ENCODE measurements at places on chromosomes 7 and 10.

DNA sequence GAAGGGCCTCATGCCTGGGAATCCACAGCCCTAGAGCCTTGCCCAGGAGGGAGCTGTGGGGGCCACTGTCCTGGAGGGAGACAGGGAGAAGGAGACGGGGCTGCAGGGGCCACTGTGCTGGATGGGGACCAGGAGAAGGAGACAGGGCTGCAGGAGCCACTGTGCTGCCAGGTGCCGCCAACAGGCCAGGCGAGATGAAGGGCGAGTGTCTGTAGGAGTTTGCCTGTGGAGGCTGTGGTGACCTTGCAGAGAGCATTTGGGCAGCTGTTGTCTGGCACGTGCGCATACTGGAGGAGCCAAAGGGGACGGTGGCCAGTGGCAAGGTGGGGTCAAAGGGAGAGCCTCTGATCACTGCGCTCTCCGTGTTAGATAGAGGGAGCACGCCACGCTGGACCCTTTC is 79.2 kb downstream of the NKX6-2 start:
- DNase-seq, result no peak

- DNase-seq, result no peak
Observed at GRCh38 chr7:3682028-3682710, 381.1 kb downstream of the SDK1 start.

DNA sequence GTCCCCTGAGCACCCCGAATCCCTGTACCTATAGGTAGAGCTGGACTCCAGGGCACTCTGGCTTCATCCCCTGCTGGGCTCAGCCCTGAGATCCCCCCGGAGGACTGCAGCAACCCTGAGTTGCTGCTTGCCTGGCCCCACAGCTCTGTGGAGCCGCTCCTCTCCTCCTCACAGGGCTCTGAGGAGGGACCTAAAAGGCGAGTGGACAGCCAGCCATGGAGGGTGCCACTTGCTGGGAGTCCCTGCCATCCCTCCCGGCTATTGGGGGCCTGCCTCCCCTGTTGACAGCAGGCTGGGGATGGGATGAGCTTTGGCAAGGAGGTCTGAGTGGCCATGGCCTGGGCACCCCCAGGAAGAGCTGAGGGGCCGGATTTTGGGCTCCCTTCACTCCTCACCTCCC is 28.0 kb upstream of the RASGEF1A start:
- DNase-seq, result no peak

DNA sequence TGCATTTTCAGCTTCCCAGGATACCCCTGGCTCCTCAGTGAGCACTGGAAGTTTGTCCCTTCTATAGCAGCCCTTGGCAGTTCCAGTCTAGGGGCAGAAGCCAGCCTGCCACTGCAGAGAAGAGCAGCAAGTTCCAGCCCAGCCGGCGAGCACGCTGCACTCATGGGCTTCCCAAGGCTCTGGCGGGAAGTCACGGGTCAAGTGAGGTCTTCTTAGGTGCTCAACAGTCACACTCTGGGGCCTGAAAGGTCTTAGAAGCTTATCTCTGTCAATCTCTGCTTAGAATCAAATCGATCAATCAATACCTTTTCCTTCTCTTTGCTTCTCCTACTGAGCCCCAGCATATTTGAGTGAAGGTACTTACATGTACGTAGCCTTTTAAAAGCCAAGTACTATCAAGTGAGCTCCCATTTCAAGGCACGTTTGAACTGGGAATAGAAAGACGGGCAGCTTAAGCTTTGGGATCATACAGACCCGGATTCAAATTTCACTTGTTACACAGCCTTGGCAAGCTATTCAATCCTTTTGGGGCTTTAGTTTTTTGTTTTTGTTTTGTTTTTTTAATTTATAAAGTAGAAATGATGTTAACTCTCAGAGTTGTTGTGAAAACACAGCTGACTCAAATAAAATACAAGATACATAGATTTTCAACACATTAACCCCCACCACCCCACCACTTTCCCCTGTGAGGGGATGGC is 152.6 kb upstream of the KLF14 start:
- DNase-seq, result no peak

GRCh38 chr7:72924386-72924732 is 536 bp upstream of the POM121 start:
- DNase-seq, result no peak

- no peak for DNase-seq
Observed at GRCh38 chr10:1595726-1596125, 141.6 kb downstream of the ADARB2 start.

DNA sequence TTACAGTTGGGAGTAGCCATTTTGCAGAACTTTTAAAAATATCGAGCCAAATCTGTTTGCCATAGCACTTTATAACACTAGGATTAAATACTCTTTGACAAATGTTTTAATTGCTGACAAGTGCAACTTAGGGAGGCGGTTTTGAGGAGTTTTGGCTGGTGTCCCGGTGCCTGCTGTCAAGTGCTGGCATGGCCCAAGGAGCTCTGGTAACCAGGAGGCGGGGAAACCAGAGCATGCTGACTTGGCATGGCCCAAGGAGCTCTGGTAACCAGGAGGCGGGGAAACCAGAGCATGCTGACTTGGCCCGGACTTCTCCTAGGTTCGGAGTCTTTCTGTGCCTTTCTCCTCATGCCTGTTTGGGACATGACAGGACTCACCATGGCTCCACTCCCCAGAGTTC is 30.8 kb upstream of the ZNF32 start:
- no peak for DNase-seq

DNA sequence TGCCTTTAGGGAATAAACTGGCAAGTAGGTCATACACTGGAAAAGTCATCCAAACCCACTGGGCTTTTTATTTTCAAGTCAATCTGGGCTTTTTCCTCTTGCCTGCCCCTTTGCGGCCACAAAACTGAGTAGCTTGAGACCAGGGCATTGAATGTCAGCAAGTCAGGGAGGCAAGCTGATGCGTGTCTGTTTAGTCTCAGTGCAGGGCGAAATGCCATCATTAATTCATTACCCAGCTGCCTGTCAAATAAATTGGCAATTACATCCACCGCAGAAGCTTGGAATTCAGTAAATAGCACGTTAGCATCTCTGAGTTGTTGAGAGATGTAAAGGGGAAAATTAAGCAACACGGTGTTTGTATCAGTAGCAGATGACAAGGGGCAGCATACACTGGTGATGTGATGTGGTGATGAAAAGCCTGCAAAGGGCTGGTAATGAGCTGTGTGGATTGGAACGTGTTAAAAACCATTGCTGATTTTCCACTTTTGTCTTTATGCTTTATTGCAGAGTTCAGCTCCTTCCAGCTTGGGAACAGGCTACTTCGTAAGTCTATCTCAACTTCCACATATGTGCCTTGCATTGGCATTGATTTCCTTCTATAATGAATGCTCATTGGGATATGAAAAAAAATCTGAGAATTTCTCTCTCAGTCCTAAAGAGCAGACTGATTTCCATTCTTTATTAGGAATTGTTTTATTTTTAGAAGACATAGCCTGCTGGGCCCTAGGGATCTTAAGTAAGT is 535.9 kb downstream of the AUTS2 start:
- peak; percentile 89 for DNase-seq

DNA sequence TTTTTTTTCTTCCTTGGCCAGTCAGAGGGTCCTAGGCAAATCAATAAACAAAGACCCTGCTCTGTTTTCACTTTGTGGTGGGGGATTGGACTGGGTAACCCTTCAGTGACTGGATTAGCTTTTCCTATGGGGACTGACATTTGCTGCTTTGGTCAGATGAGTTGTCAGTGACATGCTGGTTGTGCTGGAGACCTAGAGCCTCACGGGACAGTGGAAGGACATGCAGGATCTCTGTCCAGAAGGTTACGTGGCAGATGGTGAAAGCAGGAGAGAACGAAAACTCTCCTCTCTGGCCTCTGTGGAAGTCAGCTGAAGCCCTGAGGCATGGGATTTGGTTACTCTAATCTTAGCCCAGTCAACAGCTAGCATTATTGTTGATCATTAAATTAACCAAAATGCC is 90.0 kb upstream of the BMPER start:
- DNase-seq, result no peak

- DNase-seq, result no peak
Observed at GRCh38 chr7:84207615-84208014, 13.0 kb upstream of the SEMA3A start.

DNA sequence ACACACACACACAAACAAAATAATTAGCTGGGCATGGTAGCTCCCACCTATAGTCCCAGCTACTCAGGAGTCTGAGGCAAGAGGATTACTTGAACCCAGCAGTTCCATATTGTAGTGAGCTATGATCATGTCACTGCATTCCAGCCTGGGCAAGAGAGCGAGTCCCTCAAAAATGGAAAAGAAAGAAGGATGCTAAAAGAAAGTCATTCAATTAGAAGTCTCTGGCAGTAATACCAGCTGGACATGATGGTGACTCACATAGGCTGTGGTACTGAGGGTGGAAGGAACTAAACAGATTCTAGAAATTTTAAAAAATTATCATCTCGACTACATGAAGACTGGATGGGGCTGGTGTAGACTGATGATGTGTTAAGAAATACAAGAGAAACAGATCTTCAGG is 385.3 kb downstream of the ETV1 start:
- no peak for DNase-seq

GRCh38 chr7:134806197-134806596 is 26.8 kb downstream of the CALD1 start:
- DNase-seq, result no peak

DNA sequence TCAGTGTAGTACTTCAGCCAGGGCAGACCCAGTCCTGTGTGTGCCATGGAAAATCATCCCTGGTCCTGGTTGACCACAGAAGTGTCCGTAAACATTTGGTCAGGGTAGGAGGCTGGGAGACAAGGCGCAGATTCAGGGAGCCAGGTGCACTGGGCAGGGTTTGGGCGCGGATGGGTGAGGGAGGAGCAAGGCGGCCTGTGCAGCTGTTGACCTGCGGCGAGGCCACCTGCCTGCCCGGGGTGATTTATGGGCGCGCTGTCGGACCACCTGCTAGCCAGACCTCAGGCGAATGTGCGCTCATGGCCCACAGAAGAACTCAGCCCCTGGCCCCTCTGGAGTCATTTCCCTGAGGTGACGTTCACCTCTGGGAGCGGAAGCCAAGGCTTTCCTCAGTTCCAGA is 6.6 kb downstream of the SFRP5 start:
- no peak for DNase-seq

DNA sequence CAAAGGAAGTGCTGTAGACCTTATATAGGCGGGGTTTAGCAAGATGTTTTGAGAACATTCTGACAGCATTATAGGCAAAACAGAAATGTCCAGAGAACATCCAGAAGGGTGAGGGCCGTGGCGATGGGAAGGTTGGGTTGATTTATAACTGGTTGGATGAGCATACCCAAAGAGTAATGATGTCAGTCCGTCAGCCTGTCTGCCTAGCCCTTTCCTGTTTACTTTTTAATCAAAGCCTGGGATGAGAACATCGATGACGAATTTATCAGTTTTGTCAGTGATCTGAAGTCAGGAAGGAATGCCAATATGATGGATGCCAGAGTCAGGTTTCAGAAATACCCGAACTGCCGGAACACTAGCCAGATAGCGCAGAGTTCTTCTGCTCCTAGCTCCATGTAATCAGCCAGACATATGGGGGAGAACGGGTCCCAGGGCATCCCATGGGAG is 33.8 kb upstream of the TRIM8 start:
- no peak for DNase-seq

DNA sequence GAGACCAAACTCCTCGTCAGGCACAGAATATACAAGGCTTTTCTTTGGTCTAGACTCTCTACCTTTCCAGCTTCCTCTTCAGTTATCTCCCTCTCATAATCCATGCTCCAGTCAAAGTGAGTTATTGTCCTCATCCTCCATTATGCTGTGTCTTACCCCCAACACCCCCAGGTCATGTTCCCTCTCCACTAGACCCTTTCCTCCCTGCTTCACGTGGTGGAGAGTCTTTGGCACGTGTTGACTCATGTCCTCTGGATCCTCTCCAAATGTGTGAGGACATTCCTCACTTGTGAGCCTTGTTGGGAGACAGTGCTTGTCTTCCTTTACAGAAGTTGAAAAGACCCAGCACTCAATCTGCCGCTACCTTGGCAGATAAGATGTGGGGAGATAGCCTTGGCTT is 36.0 kb upstream of the DLD start:
- DNase-seq, result no peak

DNA sequence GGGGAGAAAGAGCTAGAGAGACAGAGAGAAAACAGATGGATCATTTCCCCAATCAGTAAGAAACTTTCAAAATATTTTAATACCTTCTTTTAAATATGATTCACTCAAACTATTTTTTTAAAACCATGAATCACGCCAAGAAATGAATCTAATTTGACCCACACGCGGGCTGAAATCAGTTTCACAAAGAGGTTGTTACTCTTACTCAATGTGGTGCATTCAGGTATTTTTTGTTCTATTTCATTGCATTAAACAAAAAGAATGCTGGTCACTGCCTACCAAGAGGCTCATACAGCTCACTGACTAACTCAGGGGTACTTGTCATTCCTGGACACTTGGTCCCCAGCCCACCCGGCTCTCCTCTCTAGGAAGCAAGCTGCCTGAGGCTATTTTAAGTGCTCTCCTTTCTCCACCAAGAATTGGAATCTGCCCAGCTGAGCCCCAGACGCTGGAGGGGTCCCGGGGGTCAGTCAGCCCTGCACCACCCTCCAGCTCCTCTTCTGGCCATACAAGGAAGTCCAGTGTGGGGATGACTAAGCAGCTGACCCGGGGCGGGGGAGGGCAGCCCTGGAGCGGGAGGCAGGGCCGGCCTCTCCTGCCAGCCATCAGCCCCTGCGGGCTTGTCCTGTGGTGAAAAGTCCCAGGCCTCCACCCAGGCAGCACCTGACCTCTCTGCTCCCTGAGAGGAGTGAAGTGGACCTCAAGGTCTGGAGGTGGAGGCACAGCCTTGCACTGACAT is 21.7 kb upstream of the PFKP start:
- DNase-seq, result no peak

GRCh38 chr10:11331046-11331577 is 280.3 kb downstream of the USP6NL start:
- DNase-seq, result no peak

- no peak for DNase-seq
Observed at GRCh38 chr7:114874170-114874569, 47.7 kb upstream of the MDFIC start.

DNA sequence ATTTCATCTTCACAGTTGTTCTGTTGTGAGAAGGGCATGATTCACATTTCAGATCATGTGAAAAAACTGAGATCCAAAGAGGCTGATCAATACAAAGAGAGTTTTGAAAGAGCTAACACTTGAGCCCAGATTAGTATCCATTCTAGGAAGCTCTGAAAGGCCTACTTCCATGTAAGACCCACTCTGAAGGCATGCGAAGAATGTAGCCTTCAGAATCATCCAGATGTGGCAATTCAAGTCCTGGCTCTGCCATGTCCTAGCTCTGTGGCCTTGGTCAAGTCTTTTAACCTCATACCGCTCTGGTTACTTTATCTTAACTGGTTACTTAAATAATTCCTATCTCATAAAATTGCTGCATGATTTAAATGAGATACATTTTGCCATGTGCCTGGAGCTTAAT is 111.1 kb downstream of the FZD1 start:
- no peak for DNase-seq

DNA sequence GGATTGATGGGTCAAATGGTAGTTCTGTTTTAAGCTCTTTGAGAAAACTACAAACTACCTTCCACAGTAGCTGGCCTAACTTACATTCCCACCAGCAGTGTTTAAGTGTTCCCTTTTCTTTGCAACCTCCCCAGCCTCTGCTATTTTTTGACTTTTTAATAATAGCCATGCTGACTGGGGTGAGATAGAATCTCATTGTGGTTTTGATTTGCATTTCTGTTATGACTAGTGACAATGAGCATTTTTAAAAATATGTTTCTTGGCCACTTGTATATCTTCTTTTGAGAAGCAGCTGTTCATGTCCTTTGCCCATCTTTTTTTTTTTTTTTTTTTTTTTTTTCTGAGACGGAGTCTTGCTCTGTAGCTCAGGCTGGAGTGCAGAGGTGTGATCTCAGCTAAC is 155.2 kb upstream of the BMPER start:
- DNase-seq, result no peak

Data from NCI-H2171 treated with DMSO at 0.1 percent for 48 hours (cell line).